NCI-H1930 (cell line): ENCODE measurements at places on chromosomes 6 and 20.
A peak's percentile ranks its signal among the peaks of the same experiment; 100 is the strongest.

DNA sequence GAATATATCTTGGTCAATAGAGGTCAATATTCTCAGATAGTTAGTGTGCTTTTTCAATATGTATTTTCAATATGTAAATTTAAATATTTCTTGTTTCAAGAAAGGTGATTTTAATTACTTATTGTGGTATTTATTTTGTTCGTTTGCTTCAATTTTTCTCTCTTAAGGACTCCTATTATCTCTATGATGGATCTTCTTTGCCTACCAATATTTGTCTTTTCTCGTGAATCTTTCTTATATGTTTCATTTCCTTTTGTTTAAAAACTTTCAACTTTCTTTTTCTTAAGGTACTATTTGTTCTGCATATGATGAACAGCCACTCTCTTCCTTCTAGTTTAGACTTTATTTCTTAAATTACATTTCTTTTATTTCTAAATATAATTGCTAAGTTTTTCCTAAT is 46.1 kb upstream of the PSMF1 start:
- DNase-seq = no peak

DNA sequence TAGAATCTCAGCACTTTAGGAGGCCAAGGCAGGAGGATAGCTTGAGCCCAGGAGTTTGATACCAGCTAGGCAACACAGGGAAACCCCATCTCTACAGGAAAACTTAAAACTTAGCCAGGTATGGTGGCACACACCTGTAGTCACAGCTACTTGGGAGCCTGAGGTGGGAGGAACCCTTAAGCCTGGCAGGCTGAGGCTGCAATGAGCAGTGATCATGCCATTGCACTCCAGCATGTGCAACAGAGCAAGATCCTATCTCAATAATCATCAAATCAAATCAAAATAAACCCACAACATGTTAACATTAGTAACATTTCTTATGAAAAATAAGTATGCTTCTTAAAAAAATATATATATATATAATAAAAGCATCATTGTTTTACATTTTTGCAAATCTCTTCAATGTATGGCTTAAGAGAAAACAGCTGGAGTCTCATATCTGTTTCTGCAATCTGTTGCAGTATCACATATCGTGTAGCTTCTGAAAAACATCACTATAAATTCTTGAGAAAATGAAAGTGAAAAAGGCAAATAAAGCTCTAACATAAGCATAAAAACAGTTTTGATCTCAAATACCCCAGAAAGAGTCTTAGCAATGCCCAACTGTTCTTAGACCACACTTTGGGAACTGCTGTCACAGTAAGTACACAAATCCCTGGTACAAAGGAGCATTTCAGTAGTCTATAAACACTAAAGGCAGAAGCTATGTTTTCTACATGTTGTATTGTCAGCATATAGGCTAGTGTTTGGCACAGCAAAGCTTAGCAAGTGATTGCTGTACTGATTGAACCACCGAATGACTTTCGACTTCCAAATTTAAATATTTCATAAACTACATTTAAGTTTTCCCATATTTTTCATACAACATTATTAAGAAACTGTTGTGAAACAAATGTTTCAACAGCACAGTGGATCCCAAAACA is 8.0 kb downstream of the MMUT start:
- no peak for DNase-seq

- DNase-seq = no peak
Measured at GRCh38 chr6:37493661-37493995, 6.1 kb downstream of the CCDC167 start.

- no peak for DNase-seq
Measured at GRCh38 chr20:9483131-9483530, 31.3 kb upstream of the LAMP5 start.

DNA sequence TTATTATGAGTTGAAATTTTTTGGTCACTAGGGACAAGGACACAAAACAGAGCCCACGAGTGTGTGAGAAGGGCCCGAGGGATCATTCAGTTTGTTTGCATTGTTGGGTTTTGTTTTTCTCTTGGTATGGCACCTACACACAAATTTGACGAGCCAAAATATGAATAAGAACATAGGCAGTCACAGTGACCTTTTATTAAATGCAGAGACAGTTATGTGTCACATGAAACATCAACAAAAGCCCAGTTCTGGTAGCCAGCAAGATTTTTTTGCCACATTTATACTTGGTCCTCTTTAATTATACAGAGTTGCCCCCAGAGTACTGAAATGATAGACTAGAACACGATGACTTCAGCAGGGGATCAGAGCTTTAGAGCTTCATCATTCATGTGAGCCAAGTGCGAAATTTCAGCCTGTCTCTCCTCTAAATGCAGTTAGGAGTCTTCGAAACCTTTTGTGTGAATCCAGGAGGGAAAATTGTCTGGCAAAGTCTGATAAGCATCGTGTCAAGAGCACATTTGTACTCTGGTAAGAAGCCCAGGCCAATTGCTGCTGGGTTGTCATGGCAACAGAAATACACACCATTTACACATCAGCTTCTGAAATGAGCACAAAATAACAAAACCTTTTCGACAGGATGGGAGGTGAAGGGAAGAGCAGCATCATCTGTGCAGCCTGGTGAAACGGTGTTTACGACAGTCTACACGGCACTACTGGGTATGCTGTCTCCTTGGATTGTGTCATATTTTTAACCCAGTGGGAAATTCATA is 79.2 kb upstream of the RIPOR2 start:
- no peak for DNase-seq

DNA sequence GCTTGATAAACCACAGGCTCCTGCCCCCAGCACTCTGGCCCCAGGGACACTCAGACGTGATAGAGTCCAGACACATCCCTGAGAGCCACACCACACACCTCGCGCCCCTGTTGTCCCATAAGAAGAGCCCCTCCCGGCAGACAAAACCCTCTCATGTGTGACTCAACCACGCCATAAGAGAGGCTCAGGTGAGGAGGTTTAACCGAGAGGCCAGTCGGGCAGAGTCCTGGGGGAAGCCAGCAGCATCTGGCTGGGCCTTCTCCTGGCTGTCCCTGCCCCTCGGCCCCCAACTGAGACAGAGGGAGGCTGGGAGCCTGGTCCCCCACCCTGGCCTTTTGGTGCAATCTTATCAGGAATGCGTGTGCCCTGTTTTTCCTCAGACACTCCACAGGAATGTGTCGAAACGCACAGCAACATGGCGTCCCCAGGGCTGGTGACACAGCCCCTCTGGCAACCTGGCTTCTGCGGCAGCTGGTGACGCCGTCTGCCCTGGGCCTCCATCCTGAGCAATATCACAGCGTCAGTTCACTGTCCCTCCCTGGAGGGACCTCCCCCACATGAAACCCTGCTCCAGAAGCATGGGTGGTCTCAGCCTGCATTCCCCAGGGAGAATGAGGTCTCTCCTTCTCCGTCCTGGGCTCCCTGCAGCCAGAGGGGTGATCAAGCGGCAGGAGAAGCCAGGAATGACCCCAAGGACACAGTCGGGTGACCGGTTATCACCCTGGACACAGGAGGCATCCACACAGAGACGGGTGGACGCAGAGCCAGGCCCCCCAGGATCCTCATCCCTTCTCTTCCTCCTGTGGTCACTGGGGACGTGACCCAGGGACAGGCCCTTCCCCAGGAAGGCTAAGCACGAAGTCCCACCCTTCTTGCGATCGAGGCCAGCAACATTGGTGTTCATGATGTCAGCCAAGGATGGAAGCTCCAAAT is 156.6 kb upstream of the AFDN start:
- DNase-seq = no peak

DNA sequence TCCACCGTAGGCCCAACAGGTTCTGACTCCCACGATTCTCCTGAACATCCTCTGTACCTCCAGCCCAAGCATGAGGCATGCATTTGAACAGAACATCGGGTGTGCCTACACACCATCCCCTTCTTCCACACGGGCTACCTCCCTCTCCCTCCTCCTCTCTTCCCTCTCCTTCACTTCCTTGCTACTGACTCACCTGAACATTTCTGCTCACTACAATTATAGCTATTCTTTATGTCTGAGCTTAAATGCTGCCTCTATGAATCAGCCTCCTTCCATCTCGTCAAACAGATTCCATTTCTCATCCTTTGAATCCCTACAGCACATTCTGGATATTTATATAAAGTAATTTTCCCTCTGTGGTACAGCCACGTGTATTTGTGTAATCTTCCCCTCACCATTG is 71.4 kb upstream of the MYLIP start:
- DNase-seq = no peak

GRCh38 chr6:130622142-130622541 is 205.1 kb upstream of the SMLR1 start:
- DNase-seq = no peak

GRCh38 chr6:103570431-103570830 is 1289.3 kb downstream of the HACE1 start:
- DNase-seq = no peak

DNA sequence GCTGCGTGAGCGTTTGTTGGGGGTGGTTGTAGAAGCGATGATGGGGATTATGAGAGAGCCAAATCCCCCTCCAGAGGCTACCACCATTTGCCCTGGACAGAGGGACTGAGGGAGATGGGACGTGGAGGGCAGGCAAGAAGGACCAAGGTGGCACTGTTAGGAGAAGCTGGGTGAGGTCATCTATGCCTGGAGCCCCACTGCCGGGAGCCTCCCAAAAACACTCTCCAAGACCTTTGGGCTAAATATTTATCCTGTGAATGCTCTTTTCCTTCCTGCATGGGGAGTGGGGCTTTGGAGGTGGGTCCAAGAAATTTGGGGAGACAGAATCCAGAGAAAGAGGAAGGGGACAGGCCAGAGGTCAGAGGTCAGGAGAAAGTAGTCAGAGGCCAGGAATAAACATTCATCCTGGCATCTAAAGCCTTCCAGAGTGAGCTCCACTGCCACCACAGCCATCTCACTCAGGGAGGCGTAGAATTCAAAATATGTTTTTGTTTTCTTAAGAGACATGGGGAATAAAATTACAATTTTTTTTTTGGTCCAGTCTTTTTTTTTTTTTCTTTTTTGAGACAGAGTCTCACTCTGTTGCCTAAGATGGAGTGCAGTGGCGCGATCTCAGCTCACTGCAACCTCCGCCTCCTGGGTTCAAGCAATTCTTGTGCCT is 17.8 kb upstream of the PTGIS start:
- no peak for DNase-seq

DNA sequence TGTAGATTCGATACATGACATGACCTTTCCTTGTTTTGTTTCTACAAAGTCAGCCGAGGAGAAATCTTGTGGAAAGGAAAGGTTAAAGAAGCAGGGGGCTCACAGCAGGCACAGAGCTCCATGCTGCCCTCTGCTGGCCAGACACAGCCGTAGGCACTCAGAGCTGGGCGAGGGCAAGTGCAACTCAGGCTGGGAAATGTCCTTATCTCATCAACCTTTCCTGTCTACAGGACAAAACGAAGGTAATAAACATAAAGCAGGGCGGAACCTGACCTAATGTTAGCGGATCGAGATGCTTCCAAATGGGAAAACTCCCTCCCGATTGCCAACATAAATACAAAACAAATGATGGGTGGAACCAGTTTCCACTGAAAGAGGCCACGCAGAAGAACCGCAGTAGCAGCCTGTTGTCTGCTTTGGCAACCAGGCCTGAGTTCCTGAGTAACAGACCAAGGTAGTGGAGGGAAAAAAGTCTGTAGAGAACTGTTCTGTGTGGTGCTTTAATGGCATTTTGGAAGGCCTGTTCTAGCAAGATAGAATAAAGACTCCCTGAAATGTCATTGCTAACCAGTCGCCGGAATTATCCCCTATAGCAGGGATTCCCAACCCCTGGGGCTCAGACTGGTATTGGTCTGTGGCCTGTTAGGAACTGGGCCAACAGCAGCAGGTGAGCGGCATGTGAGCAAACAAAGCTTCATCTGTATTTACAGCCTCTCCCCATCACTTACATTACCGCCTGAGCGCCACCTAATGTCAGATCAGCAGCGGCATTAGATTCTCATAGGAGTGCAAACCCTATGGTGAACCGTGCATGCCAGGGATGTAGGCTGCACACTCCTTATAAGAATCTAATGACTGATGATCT is 85.2 kb downstream of the MBOAT1 start:
- peak; percentile 53 for DNase-seq

DNA sequence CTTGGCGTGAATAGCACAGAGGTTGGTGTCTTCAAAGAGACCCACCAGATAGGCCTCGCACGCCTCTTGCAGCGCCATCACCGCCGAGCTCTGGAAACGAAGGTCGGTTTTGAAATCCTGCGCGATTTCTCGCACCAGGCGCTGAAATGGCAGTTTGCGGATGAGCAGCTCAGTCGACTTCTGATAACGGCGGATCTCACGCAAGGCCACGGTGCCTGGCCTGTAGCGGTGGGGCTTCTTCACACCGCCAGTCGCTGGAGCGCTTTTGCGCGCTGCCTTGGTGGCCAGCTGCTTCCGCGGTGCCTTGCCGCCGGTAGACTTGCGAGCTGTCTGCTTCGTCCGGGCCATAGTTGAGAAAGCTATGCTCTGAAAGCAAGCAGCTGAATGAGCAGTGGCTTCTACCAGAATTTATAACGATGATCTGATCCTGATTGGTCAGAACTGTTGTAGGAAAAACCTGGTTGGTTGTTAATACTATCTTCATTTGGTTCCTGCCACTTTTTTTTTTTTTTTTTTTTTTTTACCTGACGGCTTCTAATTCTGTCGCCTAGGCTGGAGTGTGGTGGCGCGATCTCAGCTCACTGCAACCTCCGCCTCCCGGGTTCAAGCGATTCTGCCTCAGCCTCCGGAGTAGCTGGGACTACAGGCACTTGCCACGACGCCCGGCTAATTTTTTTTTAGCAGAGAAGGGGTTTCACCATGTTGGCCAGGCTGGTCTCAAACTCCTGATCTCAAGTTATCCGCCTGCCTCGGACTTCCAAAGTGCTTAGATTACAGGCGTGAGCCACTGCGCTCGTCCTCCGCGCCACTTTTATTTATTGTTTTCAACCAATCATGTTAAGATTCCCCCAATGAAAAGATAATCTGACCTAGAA is 21.5 kb downstream of the OR2B2 start:
- DNase-seq = peak; percentile 86
